ENCODE measurements at places on chromosomes 5 and 9.

DNA sequence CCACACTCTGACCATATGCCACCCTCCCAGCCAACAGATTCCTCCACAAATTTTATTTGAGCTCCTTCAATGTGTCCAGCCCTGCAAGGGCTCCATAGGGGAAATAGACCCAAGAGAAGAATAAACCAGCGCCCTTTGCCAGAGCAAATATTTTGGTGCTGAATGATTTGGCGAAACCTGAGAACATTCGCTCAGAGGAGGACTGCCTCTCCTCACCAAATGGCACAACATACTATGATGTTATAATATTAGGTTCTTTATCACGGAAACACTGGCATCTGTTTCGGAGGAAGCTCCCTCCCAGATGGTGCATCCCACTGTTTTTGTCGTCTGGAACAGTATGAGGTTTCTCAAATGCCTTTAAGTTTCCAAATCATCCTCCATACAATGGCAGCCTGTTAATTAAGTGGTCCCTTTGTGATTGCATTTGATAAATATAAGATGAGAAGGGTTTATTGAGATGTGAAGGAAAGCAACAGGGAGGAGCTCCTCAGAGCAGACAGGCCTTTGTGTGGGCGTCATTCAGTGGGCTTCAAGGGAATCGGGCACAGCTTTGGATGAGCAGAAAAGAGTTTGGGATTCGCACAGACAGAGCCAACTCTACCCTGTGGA, 139.1 kb upstream of the ADRA1B start:
- DNase-seq = no peak

GRCh38 chr5:39156082-39156481, 63.3 kb downstream of the FYB1 start:
- no peak for DNase-seq

DNA sequence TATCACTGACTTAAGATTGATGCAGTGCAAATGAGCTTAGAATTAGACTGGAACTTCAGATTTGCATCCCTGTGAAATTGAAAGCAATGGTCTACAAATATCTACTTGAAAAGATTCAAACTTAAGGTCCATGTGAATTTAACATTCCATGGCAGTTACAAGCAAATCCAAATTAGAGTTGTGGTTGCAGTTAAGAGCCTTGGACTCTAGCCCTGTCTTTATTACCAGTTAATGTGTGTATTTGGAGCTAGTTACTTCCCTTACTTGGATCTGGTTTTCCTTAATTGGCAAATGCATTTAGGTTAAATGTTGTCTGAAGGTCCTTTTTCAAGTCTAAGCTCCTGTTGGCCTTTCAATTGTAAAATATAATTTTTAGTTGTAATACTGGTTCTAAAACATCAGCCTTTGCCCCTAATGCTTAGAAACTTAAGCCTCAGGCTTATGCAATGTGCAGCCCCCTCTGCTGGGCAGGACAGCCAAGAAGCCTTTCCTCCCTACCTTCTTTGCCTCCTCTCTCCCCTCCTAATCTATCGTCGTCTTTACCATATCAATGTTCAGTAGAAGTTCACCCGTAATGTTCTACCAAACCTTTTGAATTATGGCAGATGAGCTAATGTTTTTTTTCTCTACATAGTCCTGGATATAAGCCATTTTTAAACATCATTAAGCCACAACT, 59.5 kb downstream of the ERMP1 start:
- no peak for DNase-seq

GRCh38 chr5:130136300-130136699, 232.0 kb downstream of the CHSY3 start:
- DNase-seq = no peak

DNA sequence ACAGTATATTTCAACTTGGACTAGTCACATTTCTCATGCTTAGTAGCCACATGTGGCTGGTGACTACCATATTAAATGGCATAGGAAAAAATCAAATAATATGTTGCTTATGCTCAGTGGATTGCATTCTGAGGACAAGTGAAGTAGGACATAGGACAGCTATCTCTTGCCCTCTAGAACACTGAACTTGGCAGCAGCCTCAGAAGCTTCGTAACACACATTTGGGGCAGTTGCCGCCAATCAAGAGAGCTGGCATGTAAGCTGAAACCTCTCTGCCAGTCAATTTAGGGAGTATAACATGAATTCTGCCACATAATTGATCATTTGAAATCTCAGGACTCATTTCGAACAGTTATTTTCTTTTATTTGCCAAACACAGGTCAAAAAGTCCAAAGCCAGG, 505.5 kb downstream of the MAT2B start:
- DNase-seq = no peak
